ENCODE measurements at places on chromosomes 6 and 20.

- no peak for DNase-seq
These were observed 23.8 kb upstream of the SYNDIG1 start for GRCh38 chr20:24445510-24446170.

DNA sequence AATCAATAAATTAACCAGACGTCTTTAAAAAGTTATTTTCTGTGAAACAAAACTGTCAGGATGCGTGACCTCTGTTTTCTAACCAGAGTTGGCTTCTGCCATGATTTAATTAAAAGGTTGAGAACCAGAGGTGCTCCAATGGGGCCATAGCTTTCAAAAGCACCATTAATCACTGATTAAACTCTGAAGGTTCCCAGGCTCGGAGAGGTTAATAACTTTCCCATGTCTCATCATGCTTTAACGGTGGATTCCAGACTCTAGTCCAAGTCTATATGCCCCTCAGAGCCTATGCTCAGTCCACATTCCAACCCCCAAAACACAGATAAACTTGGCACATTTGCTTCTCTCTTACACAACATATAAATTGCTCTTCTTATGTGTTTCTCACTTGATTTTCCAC is 95.5 kb downstream of the SNAP91 start:
- no peak for DNase-seq

DNA sequence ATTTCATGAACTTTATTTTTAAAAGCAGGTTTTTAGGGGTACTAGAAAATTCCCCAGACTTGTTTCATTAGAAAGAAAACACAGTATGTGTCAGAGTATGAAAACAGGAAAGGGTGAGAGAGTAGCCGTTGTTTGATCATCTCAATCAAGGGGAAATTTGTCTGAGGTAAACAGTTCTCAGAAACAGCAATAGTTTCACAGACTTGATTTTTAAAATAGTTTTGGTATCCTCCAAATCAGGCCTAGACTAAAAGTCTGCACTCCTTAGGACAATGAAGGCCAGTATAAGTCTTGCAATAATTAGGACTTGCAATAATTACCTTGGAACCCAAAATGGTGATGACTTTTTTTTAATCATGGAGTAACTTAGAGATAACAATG is 176.6 kb upstream of the TAB2 start:
- no peak for DNase-seq

- no peak for DNase-seq
These were observed 257.4 kb downstream of the PLCB1 start for GRCh38 chr20:8389381-8390036.

GRCh38 chr6:129110690-129111343 is 227.9 kb downstream of the LAMA2 start:
- no peak for DNase-seq

GRCh38 chr6:127518710-127519468 is at the start of gene MTCL3:
Gene MTCL3 (minus strand): TSS chr6:127519335.
- peak; percentile 61 for DNase-seq

DNA sequence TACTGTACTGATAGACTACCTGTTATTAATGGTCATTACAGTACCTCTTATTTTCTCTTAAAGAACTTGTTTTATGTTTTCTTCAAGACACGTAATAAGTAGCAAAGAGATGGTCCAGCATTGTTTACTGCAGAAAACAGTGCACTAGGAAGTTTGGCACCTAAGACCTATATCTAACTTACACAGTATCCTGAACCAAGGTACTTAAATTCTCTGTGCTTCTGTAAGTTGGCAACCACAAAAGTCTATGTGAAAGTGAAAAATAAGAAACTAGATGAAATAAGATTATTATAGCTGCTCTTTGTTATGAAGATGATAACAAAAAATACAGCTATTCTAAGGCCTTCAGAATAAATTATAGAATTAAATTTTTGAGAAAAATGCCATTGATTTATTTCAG is 411.7 kb upstream of the SOX4 start:
- no peak for DNase-seq

GRCh38 chr6:117143647-117144046 is 121.7 kb upstream of the VGLL2 start:
- DNase-seq = no peak

- DNase-seq = no peak
These were observed 286.2 kb upstream of the QKI start for GRCh38 chr6:163128324-163128723.

GRCh38 chr6:132569170-132569569 is 952 bp upstream of the TAAR6 start:
- no peak for DNase-seq

GRCh38 chr20:16063881-16064280 is 509.4 kb downstream of the KIF16B start:
- DNase-seq = no peak

- no peak for DNase-seq
These were observed 38.2 kb downstream of the NOL7 start for GRCh38 chr6:13653296-13653695.

DNA sequence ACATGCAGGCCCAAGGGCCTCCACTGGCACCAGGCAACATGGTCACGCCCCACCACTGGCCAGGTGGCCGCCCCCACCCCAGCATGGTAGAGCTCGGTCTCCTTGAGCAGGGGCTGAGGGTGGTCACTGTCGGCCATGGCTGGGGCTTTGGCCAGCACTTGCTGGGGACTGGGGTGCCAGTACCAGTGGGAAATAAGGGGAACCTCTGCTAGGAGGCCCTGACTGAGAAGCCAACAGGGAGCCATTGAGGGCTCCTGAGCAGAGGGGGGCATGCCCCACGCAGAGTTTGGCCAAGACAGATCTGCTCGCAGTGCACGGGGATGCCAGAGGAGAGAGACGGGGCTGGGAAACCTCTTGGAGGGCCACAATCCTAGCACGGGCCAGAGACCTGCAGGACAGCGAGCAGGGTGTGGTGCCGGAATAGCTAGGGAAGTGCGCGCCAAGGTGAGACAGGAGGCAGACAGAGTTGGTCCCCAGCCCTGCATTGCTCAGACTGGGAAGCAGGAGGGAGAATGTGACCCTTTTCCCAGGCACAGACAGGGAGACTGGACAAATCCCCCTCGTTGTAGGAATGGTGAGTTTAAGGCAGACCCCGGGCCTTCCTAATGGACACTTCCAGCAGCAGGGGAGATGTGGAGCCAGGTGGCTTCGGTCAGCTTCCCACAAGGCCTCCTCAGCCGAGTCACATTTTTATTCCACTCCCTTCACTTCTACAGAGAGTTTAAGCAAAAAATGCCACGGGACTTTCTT is 179.0 kb upstream of the CST7 start:
- no peak for DNase-seq

DNA sequence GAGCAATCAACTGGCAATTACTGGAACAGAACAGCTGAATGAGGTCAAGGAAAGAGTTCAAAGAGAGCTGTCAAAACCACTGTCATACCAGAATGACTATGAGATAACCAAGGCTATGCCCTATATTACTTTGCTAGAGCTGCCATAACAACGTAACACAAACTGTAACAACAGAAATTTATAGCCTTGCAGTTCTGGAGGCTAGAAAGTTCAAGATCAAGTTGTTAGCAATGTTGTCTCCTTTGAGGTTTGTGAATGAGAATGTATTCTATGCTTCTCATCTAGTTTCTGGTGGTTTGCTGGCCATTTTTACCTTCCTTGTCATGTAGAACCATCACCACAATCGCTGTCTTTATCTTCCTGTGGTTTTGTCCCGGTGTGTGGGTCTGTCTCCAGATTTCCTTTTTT is 1323.0 kb upstream of the GJE1 start:
- no peak for DNase-seq

DNA sequence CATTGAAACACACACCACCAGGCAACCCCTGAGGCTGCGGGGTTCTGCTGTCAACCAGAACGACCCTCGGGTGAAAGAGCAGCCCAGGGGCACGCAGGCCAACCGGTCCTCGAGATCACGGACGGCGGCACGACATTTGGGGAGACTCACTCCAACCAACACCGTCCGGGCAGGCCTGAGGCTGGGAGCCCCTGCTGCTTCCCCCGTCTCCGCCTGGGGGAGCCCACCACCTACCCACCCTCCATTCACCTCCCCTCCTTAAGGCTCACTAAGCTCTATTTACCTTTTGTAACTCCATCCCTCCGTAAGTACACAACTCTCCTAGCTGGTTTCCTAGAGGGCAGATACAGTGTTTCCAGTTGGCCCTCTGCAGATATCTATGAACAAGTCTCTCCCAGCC is 971.3 kb upstream of the DEFB115 start:
- no peak for DNase-seq

GRCh38 chr6:71072508-71072907 is 115.6 kb upstream of the B3GAT2 start:
- DNase-seq = no peak

GRCh38 chr20:32570401-32571190 is 14.5 kb downstream of the NOL4L start:
- no peak for DNase-seq
